D721Med (cell line): ENCODE measurements at places on chromosomes 11 and 22.

GRCh38 chr11:35083431-35084238 is 55.3 kb upstream of the CD44 start:
- DNase-seq: no peak

- no peak for DNase-seq
These were observed 130.2 kb downstream of the TRIM44 start for GRCh38 chr11:35792846-35793192.

- DNase-seq: no peak
These were observed 155.8 kb downstream of the CADM1 start for GRCh38 chr11:115348416-115348815.

- no peak for DNase-seq
These were observed 220.6 kb upstream of the ISX start for GRCh38 chr22:34845391-34845790.

GRCh38 chr22:22934543-22935055 is 47.0 kb downstream of the IGLL5 start:
- DNase-seq: no peak
